EH (cell line): ENCODE measurements at places on chromosomes 11 and 22.

- no peak for DNase-seq
These were observed 321.5 kb downstream of the LARGE1 start for GRCh38 chr22:33598821-33599220.

DNA sequence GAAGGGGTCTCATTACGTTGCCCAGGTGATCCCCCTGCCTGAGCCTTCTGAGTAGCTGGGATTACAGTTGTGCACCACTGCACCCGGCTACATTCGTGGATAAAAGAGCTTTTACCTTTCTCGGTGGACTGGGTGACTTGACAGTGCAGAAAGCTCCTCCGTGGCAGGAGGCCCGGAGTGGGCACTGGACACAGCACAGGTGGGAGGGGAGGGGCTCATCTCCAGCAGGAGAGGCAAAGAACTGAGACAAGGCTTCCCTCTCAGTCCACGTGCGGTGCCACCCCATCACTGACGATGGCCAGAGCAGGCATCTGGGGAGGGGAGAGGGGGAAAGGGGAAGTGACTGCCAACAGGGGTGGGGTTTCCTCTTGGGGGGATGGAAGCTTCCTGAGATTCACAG, 118.4 kb downstream of the SHANK2 start:
- DNase-seq, result no peak

DNA sequence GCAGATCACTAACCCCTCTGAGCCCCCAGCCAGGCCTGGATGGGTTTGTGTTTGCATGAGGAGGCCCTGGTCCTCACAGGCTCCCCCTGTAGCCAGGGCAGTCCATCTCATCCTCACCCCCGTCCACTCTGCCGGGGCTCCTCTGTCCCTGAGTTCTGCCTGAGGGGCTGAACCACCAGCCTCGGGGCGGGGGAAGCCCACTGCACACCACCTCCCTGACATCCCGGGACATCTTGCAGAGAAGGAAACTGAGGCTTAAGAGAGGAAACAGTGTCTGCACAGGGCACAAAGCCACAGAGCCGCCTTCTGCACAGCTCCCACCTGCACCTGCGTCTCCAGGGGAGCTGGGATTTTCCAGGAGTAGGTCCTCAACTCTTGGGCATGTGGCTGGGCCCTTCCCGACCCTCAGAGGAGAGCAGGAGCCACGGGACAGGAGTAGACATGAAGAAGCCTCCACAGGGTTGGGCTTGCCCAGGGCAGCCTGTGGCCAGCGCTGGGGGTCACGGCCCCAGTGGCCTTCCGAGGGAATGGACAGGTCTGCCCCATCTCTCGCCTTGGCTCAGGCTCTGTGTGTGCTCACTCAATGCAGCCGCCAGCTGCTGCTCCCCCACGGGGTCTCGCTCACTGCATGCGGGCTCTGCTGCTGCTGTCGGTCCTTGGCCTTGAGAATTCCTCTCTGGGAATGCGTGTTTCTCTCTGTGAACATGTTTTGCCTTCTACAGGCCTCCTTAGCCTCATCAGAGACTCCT, 45.4 kb upstream of the CCDC188 start:
- no peak for DNase-seq

GRCh38 chr22:45164270-45165088, 754 bp downstream of the NUP50 start:
- DNase-seq, result peak; percentile 20

DNA sequence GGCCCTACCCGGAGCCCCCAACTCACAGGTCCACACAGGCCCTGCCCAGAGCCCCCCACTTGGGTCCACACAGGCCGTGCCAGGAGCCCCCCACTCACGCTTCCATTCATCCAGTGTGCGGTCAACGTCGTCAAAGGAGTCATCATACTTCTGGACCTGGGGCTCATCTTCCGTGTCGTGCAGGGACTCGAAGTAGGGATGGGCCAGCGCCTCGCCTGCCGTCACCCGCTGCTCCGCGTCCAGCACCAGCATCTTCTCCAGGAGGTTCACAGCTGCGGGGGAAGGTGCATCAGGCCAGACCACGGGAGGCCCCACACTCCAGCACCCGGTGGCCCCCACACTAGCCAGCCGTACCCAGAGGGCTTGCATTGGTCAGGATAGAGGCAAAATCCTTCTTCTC, 4.0 kb upstream of the HDAC10 start:
- no peak for DNase-seq

DNA sequence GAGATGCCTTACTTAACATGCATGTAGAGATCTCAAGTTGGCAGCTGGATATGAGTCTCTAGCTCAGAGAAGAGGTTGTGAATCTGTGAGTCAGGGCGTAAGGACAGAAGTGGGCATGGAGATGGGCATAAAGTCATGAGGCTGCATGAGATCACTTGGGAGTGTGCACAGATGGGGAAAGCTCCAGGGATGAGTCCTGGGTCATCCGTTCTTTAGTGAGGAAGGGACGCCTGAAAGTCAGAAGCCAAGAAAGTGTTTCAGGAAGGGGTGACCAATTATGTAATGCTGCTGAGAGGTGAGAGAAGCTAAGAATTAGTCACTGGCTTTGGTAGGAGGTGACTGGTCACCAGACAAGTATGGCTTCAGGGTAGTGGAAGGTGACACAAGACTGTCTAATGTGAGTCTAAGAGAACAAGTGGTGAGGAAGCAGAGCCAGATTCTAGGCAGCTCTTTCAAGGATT, 6.7 kb downstream of the ACP2 start:
- peak; percentile 45 for DNase-seq

- DNase-seq, result no peak
These were observed 41.3 kb downstream of the NARS2 start for GRCh38 chr11:78533399-78533798.
